Fibroblast of skin of abdomen (primary cell): ENCODE measurements at places on chromosomes 6 and 20.
A peak's percentile ranks its signal among the peaks of the same experiment; 100 is the strongest.

GRCh38 chr6:113823916-113824315, 33.2 kb upstream of the MARCKS start:
- no peak for DNase-seq

DNA sequence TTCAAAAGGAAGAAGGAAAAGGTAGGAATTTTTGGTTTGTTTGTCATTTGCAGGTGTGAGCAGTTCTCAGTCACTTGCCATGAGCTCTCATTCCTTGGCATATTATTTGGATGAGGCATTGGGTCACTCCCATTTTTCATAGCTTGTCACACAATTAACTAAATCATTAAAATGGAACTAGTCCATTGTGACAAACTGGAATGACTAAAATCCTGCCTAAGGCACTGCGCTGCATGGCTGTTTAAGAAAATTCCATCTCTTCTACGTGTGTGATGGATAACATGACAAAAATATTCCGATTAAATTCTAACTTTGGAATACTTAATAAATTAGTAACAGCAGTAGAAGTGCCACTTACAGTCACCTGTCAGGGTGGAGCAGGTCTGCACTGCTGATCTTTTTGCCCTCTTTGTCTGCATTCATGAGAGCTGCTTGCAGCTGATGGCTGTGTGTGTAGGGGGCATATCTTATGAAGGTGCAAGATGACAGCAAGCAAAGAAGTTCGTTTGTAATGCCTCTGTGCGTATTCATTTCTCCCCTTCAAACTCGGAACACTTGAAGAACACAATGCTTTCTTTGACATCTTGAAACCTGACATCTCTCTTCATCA, 1292.6 kb upstream of the MAP3K7 start:
- no peak for DNase-seq

- DNase-seq: peak; percentile 27
These were observed 645.2 kb downstream of the KIF16B start for GRCh38 chr20:15927893-15928650.

DNA sequence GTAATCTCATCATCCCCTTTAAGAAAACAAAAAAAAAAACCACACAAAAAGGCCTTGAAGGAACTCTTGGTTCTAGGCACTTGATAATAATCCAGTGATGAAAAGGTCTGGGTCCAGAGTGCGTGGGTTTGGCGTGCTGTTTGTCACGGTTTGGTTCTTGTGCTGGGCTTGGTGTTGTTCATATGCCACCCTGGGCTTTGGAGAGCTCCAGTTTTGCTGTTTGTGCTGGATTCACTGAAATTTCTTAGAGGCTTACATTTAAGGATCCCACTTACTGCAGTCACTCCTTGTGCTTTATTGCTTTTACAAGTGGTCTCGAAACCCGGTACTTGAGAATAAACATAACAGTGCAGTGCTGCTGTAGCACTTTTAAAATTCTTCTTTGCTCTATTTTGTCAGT, 68.8 kb upstream of the XRN2 start:
- DNase-seq: no peak

- DNase-seq: peak; percentile 39
These were observed at the start of gene SRSF12 for GRCh38 chr6:89117211-89118108. TSS of gene SRSF12 (minus strand) at chr6:89118071. CDS start at chr6:89117887, 184 bp downstream.

GRCh38 chr6:136607932-136608772, 57.9 kb upstream of the MAP7 start:
- peak; percentile 40 for DNase-seq
